ENCODE measurements at places on chromosomes 2 and 18. TPM values are rescaled to one million over a fixed set of nuclear protein-coding genes. Genes with fewer than 3 reads are reported as not detected.

The DNER gene
- total RNA-seq: 0.09 TPM

The CD28 gene
- total RNA-seq: under 0.01 TPM

The CAVIN2 gene
- 128 TPM for total RNA-seq

The SCG2 gene
- 0.38 TPM for total RNA-seq

The SERPINB13 gene
- not detected for total RNA-seq

The IL1R2 gene
- total RNA-seq: 0.19 TPM

The FAM98A gene
- 33.4 TPM for total RNA-seq

The C2orf15 gene
- 0.18 TPM for total RNA-seq

The SOX11 gene
- not detected for total RNA-seq

The ACMSD gene
- not detected for total RNA-seq

The APOB gene
- total RNA-seq: 0.27 TPM

The SLC11A1 gene
- total RNA-seq: 0.19 TPM

The XDH gene
- not detected for total RNA-seq

The PTPRN gene
- not detected for total RNA-seq

The LRRTM1 gene
- total RNA-seq: not detected

The PAX8 gene
- not detected for total RNA-seq

The ARHGAP15 gene
- total RNA-seq: not detected

The SLC9A4 gene
- not detected for total RNA-seq

The VIT gene
- 0.09 TPM for total RNA-seq

The GAD1 gene
- total RNA-seq: 0.18 TPM

The ROCK1 gene
- 37.3 TPM for total RNA-seq

The LRP1B gene
- total RNA-seq: 0.18 TPM

The OTX1 gene
- total RNA-seq: 0.28 TPM

The CLEC4F gene
- not detected for total RNA-seq

Data from endothelial cell of coronary artery (primary cell).